ENCODE measurements at places on chromosomes 4 and X.
A peak's percentile ranks its signal among the peaks of the same experiment; 100 is the strongest.

- no peak for DNase-seq
Observed at GRCh38 chr4:139951021-139951420, 203.0 kb downstream of the MAML3 start.

GRCh38 chr4:15778289-15779241 is at the start of gene CD38:
Gene CD38, plus strand, starts transcription at chr4:15778328. Its CDS starts 87 bp downstream, at chr4:15778415.
- DNase-seq = peak; percentile 39

DNA sequence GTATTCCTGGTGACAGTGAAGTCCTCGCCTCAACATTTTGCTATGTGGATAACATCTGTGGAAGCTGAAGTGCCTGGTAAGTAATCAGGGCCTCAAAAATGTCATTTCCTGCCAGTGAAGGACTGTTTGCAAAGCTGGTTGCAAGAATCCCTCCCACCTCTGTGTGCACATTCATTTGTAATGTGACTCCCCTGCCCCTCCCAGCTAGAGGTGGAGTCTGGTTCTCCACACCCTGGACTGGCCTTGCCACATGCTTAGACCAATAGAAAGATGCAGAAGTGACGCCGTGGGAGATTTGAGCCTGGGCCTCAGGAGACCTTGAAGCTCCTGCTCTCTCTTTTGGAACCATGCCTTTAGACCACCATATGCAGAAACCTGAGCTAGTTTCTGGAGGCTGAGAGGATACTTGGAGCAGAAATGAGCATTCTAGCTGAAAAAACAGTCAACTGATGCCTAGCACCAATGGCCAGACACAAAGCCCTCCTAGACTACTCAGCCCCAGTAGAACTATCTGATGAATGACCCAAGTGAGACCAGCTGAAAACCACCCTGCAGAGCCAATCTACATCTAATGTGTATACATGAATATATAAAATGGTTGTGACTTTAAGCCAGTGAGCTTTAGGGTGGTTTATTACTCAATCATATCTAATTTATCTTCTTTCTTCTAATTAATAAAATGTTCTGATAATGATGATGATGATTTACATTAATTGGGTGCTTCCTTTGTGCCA is 47.8 kb upstream of the CRMP1 start:
- no peak for DNase-seq

DNA sequence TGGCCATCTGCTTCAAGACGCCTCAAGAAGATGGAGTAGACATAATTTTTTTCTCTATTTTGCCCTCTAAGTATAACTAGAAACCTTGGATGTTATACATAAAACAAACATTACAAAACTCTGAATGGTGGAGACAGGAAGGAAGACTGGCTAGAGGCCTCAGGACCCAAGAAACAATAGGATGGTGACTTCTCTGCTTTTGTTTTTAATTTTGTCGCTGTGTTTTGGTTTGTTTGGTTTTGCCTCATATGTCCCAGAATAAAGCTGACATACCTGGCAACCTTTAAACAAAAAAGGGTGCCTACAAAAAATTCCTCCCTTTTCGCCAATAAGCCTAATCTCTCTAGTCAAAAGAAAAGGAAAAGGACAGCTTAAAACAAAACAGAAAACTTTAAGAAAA is 109.1 kb downstream of the PPP4R3C start:
- no peak for DNase-seq

- no peak for DNase-seq
Observed at GRCh38 chr4:32172086-32172485, 1451.9 kb downstream of the PCDH7 start.

GRCh38 chr4:121943941-121944340 is 7.9 kb downstream of the TRPC3 start:
- DNase-seq = no peak

GRCh38 chrX:150542846-150543229 is 25.6 kb upstream of the MTM1 start:
- DNase-seq = no peak

- no peak for DNase-seq
Observed at GRCh38 chrX:31353095-31353494, 281.3 kb upstream of the FTHL17 start.

- DNase-seq = no peak
Observed at GRCh38 chrX:110316351-110317060, 1.4 kb downstream of the AMMECR1 start.

DNA sequence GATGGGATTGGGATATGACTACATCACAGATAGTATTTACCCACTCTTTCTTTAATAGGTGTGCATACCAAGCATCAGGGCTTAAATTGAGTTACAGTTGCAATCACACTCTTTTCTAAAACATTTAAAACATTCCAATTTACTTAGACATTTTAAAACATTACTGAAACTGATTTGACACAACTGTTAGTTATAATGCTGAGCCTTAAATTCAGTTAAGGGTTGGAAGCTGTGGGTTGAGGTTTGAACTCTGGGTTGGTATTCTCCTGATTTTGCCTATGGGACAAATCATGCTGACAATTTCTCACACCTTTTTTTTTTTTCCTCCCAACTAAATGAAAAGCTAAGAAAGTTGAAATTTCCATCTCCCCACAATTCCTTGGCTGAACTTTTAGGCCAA is 16.3 kb downstream of the SLIT2 start:
- no peak for DNase-seq

GRCh38 chr4:1169691-1170096 is 2.7 kb downstream of the SPON2 start:
- DNase-seq = no peak

GRCh38 chr4:174707051-174707676 is 121.9 kb downstream of the GLRA3 start:
- DNase-seq = no peak

DNA sequence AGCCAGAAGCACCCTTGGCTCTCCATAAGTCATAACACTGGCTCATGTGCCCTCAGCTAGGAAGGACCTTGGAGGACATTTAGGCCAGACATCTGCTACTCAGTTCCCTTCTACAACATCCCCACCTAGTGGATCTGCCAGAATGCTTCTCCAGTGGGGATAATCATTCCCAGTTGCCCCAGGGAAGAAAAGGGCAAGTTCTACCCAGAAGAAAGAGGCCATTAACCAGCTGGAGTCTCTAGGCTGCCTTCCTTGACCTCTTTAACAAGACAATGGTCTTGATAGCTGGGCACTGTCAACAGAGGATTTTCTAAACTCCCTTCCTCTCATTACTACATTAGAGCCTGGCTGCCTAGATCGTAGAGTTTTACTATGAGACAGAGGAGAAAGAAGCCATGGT is 42.0 kb downstream of the LGI2 start:
- no peak for DNase-seq

DNA sequence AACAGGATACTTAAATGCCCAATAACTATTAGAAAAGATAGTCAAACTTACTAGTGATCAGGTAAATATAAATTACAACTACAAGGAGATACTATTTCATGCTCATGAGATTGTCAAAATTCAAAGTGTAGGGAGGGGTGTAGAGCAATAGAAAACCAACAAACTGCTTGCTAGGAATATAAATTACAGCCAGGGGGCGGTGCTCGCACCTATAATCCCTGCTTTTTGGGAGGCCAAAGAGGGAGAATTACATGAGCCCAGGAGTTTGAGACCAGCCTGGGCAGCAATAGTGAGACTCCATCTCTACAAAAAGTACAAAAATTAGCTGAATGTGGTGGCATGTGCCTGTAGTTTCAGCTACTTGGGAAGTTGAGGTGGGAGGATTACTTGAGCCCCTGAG is 556.5 kb upstream of the NR3C2 start:
- no peak for DNase-seq

DNA sequence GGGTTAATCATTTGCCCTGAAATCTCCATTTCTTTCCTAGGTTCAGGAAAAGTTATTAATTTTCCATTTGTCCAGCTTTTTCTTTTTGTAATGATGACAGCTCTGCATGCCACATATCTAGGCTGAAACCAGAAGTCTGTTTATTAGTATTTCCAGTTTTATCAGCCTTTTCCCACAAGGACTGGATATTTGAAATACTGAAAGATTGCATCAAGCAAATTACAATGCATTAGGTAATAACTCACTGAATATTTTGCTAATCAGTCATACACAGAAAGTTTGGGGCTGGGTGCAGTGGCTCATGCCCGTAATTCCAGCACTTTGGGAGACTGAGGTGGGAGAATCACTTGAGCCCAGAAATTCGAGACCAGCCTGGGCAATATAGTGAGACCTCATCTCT is 21.5 kb downstream of the SLC9A7 start:
- no peak for DNase-seq

- peak; percentile 89 for DNase-seq
Observed at GRCh38 chrX:65595460-65595876, 60.9 kb upstream of the LAS1L start.

GRCh38 chr4:176276710-176277109 is 7.7 kb upstream of the ASB5 start:
- no peak for DNase-seq

DNA sequence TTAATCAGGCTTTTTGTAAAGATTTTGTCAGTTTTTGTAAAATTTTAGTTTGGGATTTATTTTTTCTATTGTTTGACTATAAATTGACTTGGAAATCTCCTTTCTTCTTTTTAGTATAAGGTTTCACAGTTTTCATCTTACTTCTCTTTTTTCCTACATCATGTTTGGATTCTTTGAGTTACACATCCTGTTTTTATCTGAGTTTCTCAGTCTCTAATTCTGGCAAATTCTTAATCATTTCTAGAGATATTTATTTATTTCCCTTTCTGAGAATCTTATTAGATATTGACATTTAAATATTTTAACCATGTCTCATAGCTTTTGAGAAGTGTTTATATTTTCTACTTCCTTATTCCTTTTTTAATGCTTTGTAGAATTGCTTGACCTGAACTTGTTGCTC is 20.7 kb downstream of the USP53 start:
- DNase-seq = no peak

DNA sequence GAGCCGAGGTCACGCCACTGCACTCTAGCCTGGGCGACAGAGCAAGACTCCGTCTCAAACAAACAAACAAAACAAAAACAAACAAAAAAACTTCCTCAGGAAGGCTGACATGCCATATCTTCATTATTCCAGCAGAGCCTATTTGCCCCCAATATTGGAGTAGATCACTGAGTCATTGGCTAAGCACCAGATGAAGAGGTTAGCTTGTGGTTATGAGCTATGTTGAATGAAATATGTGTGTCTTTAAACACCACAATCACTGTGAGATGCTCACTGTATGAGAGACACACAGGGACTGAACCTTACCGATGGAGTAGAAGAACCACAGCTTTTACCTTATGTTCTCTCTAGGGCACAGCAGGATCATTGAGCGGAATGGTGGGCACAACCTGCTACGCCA is 122.1 kb upstream of the EOLA2 start:
- DNase-seq = no peak

DNA sequence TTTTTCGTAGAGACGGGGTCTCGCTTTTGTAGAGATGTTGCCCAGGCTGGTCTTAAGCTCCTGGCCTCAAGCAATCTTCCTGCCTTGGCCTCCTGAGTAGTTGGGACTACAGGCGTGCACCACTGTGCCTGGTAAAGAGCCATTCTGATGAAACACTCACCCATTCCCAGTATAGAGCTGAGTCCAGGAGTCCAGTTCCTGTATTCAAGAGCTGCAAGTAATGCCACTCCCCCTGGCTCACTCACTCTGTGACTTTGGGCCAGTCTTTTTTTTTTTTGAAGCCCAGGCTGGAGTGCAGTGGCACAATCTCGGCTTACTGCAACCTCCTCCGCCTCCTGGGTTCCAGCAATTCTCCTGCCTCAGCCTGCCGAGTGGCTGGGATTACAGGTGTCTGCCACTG is 3.5 kb downstream of the CCDC22 start:
- no peak for DNase-seq

DNA sequence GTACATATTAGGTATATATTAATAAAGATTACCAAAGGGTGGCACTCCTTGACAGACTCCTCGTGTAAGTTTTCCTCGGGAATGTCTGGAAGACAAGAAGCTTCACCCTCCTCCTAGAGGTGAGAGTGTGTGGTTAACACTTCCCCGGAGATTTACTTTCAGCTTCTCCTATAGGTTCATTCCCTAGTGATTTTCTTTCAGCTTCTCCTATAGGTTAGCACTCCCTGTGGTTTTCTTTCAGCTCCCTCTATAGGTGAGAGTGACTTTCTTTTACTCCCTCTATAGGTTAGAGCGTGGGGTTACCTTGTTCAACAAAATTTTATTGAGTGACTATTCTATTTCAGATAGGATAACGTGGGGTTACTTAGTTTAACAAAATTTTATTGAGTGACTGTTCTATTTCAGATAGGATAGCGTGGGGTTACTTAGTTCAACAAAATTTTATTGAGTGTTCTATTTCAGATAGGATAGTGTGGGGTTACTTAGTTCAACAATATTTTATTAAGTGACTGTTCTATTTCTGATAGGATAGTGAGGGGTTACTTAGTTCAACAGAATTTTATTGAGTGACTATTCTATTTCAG is 106.0 kb upstream of the PLAC1 start:
- DNase-seq = peak; percentile 6

DNA sequence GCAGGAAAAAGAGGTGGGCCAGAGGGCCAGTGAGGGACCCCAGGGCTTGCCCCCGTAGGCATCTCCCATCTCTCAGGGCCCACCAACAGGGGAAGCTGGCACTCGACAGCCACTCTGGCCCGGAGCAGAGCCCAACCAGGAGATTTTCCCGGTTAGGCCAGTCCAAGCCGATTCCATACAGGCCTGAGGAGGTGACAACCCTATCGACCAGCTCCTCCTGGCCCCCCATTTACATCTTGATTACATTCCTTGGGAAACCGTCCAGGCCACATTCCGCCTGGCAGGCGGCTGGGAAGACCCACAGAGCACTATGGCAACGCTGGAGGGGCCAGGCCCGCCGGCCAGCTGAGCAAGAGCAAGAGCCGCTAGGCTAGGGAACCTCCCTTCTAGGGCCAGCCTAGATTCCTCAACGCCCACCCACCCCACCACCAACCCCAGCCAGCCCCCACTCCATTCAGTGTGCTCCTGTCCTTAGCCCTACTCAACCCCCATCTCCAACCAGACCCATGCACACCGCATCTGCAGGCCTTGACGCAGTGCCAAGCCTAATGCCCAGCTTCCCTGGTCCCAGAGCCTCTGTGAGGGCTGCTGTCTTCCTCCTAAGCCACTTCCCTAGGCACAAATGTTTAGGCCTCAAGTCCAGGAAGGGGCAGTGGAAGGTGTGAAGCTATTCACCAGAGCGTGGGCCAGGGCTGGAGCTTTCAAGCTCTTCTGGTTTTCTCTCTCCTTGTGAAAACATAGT is 161.2 kb downstream of the EFNB1 start:
- no peak for DNase-seq
